Activated CD4-positive, alpha-beta T cell treated with anti-CD3 and anti-CD28 coated beads, Interleukin-2, amount 50 U/mL, for 1 hour (primary cell): ENCODE measurements at places on chromosomes 1 and 21.

GRCh38 chr1:66375125-66375524 lies 158.8 kb upstream of the SGIP1 start:
- DNase-seq, result no peak

DNA sequence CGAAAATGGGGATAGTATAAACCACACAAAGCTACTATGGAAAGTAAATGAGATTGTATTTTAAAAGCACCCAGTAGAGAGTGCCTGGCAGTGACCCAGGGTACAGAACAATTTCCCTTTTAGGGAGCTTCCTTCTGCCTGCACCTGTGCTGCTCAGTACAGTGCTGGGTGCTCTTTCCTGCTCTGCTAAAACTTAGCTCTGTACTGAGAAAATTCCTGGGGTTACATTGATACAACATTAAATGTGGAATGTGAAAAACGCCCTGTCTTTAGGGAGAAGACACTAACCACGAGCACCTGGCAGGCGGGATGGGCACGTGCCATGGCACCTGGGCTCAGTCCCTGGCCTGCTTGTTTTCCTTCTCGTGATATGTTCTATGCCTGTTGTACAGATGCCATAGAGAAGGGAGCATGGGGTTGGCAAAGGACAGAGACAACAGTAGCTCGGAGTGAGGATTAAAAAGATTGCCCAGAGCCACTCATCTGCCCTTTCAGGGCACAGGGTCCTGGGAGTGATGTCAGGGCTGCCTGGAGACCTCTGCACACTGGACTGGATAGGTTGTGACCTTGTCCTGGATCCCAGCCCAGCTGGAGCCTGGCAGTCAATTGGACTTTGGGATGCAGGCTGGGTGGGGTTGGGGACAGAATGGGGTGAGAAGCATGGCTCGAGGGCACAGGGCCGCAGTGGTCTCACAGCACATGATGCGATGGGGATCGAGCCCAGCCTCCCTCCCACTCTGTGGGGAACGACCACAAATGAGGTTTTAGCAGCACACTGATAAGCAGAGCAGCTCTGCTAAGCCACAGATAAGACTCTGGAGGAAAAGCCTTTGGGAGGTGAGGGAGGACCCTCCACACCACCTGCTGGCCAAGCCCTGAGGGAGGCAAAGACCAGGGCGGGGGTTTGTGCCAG lies 4.2 kb downstream of the SPATA46 start:
- no peak for DNase-seq

DNA sequence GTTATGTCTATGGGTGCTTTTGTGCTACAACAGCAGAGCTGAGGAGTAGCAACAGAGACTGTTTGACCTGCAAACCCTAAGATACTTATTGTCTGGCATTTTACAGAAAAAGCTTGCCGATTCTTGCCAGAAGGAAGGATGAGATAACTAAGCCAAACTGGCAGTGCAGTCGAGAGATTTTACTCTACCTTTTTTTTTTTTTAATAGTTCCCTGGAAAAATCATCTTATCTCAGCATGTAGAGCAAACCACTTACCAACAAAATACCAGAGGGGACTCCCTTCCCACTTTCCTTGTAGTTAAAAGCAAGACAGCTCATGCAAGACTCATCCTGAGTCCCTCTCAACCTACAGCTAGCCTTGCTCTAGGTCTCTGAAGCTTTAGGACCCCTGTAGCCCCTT lies 132.9 kb downstream of the SYT2 start:
- DNase-seq, result no peak

DNA sequence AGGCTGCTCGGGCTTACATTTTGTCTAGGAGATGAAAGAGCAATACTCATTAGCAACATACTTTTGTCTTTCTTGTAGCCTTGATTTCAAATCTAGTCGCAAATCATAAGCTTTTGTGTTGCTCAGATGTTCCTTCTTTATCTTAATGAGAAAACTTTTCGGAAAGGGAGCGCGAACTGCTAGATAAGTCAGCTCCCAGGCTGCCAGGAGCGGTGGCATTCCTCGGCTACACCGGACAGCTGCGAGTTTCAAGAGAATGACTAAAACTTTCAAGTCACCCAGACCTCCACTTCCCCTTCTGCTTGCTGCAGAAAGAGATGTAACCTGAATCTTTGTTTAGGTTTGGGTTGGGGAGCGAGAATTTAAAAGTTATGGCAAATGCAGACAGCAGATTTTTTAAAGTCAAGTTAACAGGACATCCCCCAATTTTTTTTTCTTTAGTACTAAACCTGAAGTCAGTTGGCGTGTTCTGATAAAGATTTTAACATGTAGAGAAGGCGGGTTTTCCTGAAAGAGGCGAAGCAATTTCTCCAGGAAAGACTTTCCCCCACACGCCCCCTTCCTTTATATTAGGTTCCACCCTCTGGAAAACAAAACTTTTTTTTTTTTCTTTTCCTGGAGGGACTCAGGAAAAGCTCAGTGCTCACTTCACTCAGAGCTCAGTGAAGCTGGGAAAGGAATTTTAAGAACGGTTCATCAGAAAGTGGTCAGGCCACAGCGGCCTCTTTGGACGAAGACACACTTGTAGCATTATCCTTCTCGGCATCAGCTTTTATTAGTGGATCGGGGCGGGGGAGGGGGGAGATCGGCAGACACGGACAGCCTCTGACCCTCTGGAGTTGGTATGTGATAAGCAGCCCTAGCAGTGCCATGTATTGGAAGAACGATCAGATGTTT lies at the start of gene LHX8:
TSS of gene LHX8 (plus strand) at position 639 of the 897 bp plus-strand sequence. CDS start 2,227 bp downstream, outside the sequence.
- no peak for DNase-seq

- no peak for DNase-seq
Measured at GRCh38 chr1:89669441-89669840, 36.5 kb downstream of the LRRC8C start.

DNA sequence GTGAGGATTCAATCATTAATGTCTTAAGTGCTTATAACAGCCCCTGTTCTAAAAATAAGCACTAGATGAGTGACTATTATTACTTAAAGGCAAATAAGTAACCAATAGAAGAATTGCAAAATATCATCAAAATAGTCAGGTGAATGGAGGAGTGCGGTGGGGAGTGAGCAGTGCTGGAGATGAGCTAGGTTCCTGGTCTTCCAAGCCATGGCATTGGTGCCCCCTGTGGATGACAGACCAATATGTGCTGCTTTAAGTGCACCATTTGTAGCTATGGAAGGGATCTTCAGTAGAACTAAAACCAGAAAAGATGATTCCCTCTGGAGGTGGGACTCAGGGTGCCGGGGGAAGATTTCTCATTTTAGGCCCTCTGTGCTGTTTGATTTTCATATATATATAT lies 46.1 kb upstream of the SLC30A1 start:
- DNase-seq, result peak; percentile 11
